ENCODE measurements at places on chromosomes 2 and 18.

DNA sequence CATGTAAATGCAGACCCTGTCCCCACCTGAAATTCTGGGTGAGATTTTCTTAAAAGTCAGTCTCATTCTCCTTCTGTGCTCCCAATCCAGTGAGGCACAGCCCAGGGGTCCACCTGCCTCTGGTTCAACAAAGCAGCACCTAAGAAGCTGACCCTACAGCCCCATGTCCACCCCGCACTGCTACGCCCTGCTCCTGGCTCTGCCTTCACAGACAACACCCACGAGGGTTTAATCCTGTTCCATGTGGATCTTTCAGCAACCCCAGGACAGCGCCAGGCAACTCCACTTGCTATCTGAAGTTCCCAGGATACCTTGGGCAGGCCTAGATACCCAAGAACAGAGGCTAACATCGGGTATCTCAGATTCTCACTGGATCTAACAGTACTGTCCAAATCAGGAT is 44.9 kb downstream of the HDLBP start:
- no peak for DNase-seq

DNA sequence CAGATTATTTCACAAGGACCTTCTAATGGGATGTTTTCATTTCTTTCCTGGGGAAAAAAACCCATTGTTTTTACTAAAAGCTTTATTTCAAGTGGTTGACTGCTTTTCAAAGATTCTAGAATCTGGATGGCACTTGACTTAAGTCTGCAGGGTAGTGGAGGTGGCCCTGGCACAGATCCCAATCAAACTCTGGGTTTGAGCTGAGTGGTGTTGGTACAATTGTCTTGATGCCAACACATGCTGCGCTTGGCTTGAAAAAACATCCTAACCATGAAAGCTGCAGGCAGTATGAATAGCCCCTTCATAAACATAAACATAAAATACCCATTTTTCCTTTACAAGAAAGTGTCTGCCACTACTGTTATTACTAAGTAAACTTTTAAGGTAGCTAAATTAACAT is 3.6 kb downstream of the PAPOLG start:
- DNase-seq: peak; percentile 37

DNA sequence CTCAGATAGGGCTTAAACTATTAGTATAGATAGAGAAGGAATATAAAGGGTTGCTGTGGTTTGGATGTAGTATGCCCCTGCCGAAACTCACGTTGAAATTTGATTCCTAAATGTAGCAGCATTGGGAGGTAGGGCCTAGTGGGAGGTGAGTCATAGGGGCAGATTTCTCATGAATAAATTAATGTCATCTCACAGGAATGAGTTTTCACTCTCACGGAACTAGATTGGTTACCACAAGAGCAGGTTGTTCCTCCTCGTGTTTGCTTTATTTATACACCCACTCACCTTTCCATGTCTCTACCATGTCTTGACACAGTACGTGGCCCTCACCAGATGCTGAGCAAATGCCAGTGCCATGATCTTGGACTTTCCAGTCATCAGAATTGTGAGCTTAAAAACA is 218.2 kb downstream of the RBM43 start:
- no peak for DNase-seq

- DNase-seq: no peak
These were observed 58.2 kb downstream of the KLF7 start for GRCh38 chr2:207107551-207107950.

GRCh38 chr2:96239091-96239490 is 26.7 kb downstream of the TMEM127 start:
- DNase-seq: no peak

DNA sequence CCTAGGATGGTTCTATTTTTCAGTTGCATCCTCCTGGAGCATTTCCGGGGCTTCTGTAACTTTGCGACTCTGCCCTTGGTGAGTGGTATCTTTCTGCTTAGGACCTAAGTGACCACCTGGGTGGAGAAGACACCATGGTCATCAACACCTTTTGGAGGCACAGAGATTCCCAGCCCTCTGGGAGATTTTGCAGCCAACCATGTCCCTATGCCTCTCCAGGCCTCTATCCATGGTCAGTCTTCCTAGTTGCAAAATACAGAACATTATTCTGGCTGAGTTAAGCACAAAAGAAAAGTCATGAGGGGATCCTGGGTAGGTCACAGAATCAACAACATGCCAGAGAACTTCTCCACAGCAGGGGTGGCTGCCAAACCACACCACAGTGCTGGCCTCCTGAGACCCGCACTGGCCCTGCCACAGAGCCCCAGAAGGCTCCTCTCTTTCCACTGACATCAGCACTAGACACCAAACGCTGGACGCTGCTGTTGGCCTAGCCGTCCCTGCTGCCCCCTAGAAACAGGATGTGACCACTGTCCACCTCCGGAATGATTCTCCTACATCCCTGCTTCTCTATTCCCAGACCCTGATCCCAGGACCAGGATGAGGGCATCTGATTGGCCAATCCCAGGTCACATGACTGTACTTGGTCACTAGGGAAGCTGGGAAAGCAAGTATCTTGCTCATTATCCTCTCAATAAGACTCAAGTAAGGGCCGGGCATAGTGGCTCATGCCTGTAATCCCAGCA is 47.7 kb downstream of the SMAD7 start:
- peak; percentile 24 for DNase-seq

GRCh38 chr2:85854166-85854509 is 34.7 kb downstream of the ST3GAL5 start:
- DNase-seq: no peak

- no peak for DNase-seq
These were observed 302.0 kb upstream of the RND3 start for GRCh38 chr2:150789376-150789905.

GRCh38 chr2:164697688-164698461 is 76.6 kb upstream of the GRB14 start:
- no peak for DNase-seq
